Inflammatory macrophage (primary cell): ENCODE measurements at places on chromosomes 1 and 21.
A peak's percentile ranks its signal among the peaks of the same experiment; 100 is the strongest.

GRCh38 chr1:59007820-59008598 lies 224.2 kb upstream of the JUN start:
- peak; percentile 61 for DNase-seq

- no peak for DNase-seq
Measured at GRCh38 chr1:205585835-205586785, 45.7 kb downstream of the ELK4 start.

DNA sequence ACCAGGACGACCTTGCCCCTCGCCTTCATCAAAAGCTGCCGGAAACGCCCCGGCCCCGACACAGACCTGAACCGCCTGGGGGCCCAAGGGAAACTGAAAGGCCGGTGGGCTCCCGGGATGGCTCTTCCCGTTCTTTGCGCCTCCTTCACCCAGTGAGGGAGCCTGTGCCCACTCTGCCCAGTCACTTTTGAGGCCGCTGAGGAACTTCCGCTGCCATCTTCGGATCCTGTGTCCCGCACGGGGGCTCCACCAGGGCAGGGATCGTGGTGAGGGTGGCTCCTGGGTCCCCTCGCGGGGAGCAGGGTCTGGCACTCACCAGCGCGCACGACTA lies 104.0 kb downstream of the PPIAL4G start:
- DNase-seq: no peak

DNA sequence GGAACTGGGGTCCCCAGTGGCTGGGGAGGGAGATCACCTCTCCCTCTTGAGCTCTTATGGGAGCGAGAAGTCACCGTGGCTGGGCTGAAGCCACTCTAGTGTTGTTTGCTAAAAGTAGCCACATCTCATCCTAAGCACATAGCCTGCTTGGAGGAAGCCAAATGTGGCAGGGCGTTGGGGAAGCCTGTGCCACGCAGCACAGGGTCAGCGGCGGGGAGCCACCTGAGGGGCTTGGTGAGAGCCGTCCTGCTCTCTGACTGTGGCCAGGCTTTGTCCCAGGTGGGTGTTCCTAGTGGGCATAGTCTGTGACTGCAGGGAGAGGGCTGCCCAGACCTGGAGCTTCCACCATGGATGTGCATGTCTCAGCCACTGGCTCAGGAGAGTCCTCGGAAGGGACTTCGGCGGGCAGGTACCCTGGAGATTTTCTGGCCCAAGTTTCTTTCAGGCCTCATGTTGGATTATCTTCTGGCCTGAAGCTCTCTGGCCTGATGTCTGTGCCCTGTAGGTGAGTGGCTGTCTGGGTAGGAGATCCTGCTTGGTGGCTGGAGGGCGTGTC lies 38.9 kb downstream of the MORN1 start:
- no peak for DNase-seq

GRCh38 chr1:152667648-152668047 lies 4.5 kb downstream of the LCE2D start:
- no peak for DNase-seq

- DNase-seq: no peak
Measured at GRCh38 chr1:65401612-65402011, 18.9 kb upstream of the LEPR start.

DNA sequence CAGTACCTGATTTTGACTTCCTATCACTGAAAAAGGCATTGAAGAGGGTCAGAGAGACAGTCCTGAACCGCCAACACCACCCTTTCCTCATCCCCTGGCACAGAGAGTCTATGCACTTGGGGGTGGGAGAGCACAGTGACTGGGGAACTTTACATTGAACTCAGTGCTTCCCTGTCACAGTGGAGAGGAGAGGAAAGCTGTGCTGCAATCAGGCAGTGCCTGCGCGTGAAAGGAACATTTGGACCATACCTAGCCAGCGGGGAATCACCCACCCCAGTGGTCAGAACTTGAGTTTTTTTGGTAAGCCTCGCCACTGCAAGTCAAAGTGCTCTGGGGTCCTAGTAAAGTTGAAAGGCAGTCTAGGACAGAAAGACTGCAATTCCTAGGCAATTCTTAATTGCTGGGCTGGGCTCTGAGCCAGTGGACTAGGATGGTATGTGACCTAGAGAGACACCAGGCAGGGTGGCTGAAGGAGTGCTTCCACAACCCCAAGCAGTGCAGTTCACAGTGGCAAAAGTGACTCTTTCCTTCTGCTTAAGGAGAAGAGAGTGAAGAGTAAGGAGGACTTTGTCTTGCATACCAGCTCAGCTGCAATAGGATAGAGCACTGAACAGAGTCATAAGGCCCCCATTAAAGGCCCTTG lies 9.4 kb upstream of the HENMT1 start:
- no peak for DNase-seq

- DNase-seq: peak; percentile 70
Measured at GRCh38 chr1:21552715-21553114, 43.5 kb downstream of the ALPL start.

GRCh38 chr1:14658642-14659041 lies 60.2 kb downstream of the KAZN start:
- no peak for DNase-seq

GRCh38 chr1:234617986-234618736 lies 8.2 kb upstream of the IRF2BP2 start:
- peak; percentile 35 for DNase-seq

- no peak for DNase-seq
Measured at GRCh38 chr1:110230381-110231199, 20.5 kb downstream of the KCNC4 start.

DNA sequence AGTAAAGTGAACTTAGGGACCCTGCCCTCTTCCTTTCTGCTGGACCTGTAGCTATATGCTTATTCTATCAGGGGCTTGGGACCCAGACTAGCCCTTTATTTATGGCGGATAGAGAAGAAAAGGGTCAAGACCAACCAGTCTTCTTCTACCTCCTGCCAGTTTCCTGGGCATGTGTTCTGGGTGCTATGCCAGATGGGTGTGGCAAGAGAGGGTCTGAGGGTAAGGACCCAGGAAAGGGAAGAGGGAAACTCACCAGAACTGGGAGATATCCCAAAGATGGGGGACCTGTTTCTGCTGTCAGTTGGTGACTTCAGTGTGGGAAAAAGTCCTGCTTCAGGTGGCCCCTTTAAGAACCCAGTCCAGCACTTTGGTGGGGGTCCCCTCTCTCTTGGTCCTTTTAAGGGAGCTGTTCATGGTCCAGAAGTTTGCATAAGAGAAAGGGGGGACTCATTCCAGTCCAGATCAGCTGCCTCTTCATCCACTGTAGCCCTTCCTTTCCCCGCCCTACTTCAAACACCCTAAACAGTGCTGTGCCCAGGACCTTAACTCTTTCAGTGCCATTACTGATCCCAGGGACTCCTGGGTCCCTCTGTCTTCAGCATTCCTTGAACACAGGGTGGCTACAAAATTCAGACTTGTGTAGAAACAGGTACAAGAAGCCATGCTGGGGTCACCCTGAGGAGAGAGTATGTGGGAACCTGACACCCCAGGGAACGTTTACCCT lies 18.4 kb downstream of the SSR2 start:
- no peak for DNase-seq

DNA sequence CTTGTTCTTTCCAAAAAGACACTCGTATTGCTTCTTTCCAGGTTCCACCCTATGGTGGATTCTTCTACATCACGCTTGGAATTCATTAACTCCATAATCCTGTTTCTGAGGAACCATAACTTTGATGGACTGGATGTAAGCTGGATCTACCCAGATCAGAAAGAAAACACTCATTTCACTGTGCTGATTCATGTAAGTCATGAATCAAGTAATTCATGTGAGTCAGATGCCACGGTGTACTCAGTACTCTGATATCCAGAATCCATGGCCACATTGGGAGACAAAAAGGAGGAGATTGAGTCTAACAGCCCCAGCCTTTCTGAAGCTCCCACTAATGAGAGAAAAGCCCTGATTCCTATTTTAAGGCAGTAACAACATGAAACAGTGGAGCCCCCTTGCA lies 7.4 kb downstream of the CHI3L2 start:
- DNase-seq: no peak

DNA sequence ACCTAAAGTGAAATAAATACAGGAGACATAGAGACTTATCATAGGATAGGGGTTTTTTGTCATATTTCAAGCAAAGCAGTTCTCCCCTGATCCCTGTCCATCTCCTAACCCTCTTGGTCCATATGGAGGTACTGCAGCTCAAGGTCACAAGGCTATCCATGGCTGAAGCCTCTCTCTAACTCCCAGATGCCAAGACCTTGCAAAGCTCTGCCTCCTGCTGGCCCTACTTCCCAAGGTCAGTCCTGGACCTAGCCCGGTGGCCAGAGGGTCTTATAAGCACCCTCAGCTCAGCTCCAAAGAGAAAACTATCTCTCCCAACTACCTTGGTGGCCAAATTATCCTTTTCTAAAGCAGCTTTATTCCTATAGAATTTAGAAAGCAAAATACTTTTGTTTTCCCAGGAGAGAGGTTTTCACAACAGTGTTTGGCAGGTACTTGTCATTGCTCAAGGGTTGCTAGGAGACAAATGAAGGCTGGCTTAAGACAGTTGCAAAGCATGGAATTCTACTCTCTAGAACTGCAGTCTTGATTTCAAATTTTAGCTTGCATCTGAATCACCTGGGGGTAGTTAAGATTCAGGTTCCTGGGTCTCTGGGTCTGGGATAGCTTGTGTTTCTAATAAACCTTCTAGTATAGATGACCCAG lies 121.5 kb downstream of the XCL2 start:
- DNase-seq: no peak

DNA sequence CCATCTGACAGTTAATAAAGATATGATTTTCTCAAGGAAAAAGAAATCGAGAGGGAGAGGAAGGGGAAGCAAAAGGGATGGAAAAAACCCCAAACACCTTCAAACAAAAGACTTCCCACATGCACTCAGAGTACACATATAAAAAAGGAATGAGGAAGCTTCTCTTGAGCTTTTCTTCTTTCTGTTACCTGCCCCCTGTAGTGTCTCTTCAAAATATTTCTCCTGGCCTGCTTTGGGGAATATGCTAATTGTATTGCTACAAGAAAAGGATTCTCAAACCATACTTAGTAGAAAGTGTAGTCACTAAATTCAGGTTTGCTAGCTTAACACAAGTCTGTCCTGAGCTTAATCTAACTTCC lies 58.7 kb downstream of the KIF14 start:
- no peak for DNase-seq

DNA sequence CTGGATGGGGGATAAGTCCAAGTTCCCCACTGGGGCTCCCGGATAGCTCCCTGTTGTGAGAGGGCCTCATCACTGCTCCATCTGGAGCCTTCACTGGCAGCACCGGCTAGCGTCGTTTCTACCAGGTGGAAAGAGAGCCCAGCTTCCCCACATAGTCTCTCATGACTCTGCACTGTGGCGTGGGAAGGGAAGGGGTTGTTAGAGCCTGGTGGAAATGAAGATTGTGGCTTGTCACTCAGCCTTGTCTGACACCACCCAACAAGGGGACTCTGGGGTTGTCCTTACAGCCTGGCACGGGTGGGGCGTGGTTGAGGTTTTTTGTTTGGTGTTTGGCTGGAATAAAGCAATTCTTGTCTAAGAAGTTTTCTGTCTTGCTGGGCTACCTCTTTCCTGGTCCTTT lies 94.6 kb downstream of the ADARB1 start:
- DNase-seq: peak; percentile 12

DNA sequence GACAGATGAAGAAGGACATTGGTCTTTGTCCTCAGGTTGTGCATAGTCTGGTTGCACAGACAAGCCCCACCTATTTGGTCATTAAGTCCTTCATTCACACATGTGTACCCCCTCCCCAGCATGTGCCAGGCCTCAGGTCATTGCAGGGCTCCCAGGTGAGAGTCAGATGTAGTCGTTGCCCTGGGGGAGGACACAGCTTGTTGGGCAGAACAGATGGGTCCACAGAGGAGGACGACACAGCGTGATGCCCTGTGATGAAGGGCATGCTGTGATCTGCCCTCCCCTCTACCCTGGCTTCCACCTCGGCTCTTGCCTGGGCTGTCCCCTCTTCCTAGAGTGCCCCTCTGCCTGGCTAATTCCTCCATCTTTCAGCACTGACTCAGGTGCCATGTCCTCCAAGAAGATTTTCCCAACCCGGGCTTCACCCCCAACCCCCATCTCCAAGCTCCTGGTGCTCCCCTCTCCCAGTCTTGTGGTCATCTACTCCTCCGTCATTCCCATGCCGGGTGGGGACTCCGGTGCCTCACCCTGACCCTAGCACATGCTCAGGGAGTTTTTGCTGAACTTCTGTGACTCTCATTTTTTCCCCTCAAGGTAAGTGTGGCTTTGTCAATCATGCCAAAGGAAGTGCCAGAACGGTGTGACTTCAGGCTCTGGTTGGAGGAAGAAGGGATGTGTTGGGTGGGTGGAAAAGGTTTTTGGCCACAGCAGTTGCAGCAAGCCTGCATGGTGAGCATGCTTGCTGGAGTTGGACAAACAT lies 220.5 kb downstream of the FOXD2 start:
- no peak for DNase-seq

DNA sequence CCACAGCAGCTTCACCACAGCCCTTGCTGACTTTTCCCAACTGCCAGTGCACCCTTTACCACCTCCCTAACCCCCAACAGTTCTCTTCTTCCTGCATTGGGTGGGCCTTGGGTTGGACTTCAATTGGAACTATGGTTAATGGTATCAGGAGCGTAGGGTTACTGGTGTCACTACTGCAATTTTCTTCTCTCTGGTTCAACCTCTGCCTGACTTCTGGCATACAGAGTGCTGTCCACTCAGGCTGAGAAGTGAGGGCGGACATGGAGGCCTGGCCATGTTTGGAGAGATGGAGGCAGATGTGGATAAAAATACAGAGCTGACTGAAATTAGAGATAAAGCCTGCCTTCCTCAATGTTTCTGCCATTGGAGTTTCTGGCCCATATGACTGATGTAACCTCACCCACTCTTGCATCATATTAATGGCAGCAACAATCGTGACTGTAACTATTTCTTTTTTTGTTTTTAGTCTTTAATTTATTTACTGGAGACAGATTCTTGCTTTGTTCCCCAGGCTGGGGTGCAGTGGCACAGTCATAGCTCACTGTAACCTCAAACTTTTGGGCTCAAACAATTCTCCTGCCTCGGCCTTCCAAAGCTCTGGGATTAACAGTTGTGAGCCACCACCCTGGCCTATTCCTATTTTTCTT lies 87.8 kb downstream of the NAV1 start:
- no peak for DNase-seq

GRCh38 chr1:45009956-45010854 lies 919 bp downstream of the HECTD3 start:
- peak; percentile 2 for DNase-seq
